Myocyte (in vitro differentiated cells): ENCODE measurements at places on chromosomes 5 and 9.
A peak's percentile ranks its signal among the peaks of the same experiment; 100 is the strongest.

- DNase-seq: peak; percentile 17
Measured at GRCh38 chr5:108295578-108296368, 86.1 kb downstream of the FBXL17 start.

- DNase-seq: peak; percentile 2
Measured at GRCh38 chr5:38291355-38291754, 33.0 kb downstream of the EGFLAM start.

DNA sequence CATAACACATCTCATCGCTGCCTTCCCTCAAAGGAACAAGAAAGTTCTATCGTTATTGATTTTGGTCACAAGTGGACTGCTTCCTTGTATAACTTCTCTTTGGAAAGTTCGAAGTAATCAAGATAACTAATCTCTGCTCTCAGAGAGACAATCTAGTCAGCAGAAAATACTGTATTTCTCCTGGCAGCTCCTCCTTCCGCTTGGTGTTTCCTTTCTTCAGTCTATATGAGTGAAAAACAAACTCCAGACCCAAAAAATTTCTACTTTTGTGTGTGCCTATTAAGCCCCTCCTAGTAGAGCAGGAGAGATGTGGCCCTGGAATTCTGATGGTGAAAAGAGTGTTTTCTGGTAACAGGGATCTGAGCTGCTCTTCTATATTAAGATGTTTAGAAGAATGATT is 24.5 kb downstream of the OSTF1 start:
- no peak for DNase-seq

DNA sequence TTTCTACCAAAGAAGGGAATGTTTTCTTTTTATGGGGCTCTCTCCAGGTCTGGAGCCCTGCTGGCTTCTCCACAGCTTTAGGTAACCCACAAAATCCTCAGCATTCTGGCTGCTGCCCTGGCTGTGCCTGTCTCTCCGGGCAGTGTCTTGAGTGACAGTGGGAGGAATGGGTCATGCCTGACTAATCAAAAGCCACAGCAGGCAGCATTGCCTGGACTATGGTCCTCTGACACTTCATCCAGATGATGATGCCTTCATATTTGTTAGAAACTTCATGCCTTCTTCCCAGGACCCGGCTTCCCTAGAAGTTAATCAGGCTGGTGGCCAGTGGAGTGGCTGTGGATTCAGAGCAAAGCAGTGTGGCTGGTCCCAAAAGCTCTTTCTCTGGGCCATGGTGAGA is 32.2 kb upstream of the TGFBI start:
- DNase-seq: peak; percentile 59

DNA sequence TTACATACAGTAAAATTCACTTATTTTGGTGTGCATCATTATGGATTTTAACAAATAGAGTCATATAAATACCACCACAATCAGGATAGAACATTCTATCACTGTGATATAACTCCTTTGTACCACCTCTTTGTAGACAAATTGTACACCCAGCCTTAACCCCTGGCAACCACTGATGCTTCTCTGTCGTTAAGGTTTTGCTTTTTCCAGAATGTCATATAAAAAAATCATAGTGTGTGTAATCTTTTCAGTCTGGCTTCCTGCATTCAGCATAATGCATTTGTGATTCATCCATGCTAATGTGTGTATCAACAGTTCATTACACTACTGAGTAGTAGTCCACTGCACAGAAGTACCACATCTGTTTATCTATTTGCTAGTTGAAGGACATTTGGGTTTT is 81.2 kb downstream of the ARSB start:
- no peak for DNase-seq

- DNase-seq: no peak
Measured at GRCh38 chr5:159415301-159415937, 85.1 kb upstream of the IL12B start.

DNA sequence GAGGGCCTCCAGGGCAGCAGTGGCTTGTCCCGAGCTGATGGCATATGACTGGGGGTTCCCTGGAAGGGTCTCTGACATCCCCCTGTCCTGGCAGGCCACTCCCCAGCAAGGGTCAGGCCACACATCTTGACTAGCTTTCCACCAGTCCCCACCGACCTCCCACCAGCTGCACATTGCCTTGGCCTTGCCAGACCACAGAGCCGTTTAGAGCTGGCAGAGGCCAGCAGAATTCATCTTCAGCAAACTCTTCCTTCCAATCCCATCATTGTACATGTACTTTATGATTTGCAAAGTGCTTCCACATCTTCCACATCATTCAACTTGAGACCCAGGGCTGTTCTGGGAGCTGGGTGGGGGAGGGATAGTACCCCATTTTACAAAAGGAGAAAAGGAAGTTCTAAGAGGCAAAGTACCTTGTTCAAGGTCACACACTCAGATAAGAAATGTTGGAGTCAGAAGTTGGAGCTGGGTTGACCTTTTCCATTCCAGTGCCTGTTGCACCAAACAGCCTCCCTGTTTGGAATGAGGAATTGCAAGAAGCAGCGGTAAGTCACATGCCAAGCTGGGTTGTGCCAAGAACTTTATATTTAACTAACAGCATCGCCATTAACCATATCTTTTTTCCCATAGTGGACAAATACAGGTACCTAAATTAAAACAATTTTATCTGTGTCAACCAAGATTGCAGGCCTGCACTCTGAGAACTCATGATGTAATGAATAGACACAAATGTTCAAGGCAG is 25.8 kb upstream of the COL15A1 start:
- DNase-seq: peak; percentile 67

DNA sequence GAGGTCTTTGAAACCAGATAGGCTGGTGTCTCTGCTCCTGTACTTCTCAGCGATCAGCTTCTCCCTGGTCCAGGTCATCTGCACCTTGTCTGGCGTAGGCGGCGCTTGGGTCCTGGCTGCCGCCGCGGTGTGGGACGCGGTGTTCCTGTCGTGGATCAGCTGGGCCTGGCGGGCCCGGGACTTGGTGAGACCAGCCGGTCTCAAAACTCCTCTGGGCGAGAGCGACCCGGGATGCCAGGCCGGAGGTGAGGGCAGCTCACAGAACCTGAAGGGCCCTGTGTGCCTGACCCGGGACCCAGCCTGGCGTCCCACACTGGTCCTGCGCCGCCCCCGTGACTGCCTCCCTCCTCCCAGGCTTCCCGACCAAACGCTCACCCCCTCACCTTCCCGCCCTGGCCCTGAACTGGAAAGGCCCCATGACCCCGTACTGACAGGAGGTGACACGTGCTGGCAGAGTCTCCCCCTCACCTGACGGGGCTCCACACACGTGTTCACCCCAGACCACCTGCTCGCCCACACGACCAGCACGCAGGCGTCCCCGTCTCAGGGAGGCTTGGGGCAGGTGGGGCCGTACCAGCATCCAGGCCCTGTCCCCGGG is 49.0 kb downstream of the NKD2 start:
- DNase-seq: no peak
